ENCODE measurements at places on chromosomes 4 and X. TPM values are rescaled to one million over a fixed set of nuclear protein-coding genes. Genes with fewer than 3 reads are reported as not detected.

The GUCY2F gene
- total RNA-seq: not detected

The LRP2BP gene
- 4.7 TPM for total RNA-seq

The TLR2 gene
- 4.7 TPM for total RNA-seq

The PPEF2 gene
- not detected for total RNA-seq

The GABRG1 gene
- total RNA-seq: under 0.01 TPM

Data from skeletal muscle tissue (tissue), 5 donors.